H7 (cell line): ENCODE measurements at places on chromosomes 11 and 22. TPM values are rescaled to one million over a fixed set of nuclear protein-coding genes. Genes with fewer than 3 reads are reported as not detected.

ARRB1 gene
- total RNA-seq: 110 and 116 TPM in 2 replicates

HIPK3 gene
- 18.9 and 23.0 TPM in 2 replicates for total RNA-seq

- no peak for DNase-seq
Observed at GRCh38 chr11:123537726-123538125, 107.7 kb downstream of the GRAMD1B start.

MFRP gene
- total RNA-seq: not detected in 2 replicates

- no peak for DNase-seq
Observed at GRCh38 chr11:80967649-80968048, 1526.8 kb upstream of the TENM4 start.

- no peak for DNase-seq
Observed at GRCh38 chr11:132258875-132259274, 888.5 kb downstream of the NTM start.

MMP27 gene
- total RNA-seq: not detected in 2 replicates

DNA sequence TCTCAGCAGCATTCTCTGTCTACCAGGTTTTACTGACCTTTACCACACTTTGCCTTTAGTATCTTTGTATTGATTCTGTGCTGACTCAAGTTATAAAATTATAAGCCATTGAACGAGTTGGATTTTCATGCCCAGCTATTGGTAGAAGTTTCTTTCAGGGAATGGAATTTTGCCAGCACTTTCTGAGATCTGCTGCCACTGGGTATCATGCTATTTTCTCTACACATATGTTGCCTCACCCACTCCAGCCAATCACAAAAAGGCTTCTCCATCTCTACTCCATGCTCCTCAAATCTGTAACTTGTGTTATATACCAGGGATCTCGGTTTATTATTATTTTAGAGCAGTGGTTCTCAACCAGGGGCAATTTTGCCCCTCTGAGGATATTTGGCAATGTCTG lies 25.2 kb downstream of the C11orf96 start:
- no peak for DNase-seq

DNA sequence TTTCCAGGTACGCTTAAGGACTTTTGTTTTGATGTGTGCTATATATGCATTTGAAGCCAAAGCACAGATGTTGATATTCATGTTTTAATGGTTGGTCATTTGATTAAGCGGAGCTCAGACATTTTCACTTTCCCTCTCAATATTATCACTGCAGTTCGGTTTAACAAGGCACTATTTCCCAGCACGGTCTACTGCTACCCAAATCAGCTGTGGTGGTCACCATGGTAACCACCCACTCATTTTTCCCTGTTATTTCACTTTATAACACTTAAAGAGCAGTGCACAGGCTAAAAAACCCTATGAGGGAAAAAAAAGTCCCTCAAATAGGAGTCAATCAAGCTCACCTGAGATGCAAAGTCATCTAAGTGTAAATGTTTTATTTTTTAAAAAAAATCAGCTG lies 439.6 kb upstream of the CCDC90B start:
- no peak for DNase-seq

- no peak for DNase-seq
Observed at GRCh38 chr11:13552784-13553183, 57.0 kb upstream of the PTH start.

DNA sequence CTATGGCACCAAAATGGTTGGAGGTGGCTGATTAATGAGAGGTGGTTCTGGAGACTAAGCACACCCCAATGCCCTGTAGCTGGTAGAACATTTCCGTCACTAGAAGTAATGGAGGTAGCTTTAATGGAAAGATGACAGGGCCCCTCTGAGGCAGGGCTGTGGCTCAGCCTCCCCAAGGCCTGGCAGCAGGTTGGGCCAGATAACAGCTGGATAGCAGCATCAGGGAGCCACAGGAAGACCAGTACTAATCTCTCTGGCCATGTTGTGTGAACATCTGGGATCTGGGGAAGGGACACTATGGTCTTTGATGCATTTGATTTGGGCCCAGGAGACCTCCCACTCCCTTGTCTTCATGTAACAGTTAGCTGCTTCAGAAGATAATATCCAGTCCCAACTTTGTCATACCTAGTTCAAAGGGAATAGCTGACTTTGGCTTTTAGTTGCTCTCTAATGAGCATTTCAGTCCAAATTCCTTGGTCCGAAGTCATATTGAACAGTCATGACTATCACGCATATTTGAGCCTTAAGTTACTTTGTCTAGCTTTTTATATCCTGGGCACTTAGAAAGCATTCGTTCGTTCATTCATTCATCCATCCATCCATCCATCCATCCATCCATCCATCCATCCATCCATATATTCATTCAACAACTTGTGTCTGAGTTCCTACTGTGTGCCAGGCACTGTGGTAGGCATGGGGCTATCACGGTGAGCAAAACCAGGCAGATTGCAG lies 53.0 kb upstream of the LMO2 start:
- DNase-seq: no peak

POU2AF2 gene
- not detected in 2 replicates for total RNA-seq
